ENCODE measurements at places on chromosomes 2 and 18.

DNA sequence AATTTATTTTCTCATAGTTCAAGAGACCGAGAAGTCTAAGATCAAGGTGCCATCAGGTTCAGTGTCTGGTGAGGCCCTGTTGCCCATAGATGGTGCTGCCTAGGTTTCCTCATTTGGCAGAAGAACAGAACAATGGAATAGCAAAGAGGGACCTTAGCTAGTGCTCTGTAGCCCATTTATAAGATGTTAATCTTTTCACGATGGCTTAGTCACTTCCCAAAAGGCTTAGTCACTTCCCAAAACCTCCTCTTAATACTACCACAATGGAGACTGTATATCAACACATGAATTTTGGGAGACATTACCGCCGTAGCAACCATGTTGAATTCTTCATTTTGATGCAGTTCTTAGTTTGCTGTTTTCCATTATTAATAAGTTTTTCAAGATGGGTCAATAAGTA, 246.3 kb upstream of the NRP2 start:
- no peak for DNase-seq

GRCh38 chr2:205054789-205055188, 509.5 kb downstream of the PARD3B start:
- no peak for DNase-seq

GRCh38 chr2:233064530-233065199, 4.5 kb downstream of the INPP5D start:
- no peak for DNase-seq

DNA sequence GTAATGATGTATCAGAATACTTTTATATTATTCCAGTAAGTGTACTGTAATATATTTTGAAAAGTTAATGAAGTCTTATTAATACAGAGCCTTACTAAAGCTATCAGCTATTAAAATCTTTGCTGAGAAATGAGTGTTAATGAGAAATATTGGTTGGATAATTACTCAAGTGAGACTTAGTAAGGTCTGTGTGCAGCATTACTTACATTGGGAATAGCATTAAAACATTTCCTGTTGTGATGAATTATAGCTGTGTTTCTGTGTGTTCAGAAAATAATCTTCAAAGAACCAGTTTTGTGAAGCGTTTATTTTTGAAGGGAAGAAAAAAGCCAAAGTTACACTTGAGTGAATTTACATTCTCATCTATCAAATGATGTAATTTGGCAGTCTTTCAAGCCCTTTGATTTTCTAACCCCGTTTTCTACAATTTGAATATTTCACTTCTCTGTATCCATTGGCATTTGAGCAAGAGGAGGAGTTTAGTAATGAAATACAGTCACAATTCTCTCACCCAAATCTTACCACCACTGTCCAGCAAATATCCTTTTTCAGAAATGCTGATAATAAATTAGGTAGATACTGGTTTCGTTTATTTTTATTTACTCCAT, 123.5 kb upstream of the BOD1L2 start:
- DNase-seq: no peak

GRCh38 chr2:238971318-238972145, 123.6 kb downstream of the TWIST2 start:
- DNase-seq: no peak

DNA sequence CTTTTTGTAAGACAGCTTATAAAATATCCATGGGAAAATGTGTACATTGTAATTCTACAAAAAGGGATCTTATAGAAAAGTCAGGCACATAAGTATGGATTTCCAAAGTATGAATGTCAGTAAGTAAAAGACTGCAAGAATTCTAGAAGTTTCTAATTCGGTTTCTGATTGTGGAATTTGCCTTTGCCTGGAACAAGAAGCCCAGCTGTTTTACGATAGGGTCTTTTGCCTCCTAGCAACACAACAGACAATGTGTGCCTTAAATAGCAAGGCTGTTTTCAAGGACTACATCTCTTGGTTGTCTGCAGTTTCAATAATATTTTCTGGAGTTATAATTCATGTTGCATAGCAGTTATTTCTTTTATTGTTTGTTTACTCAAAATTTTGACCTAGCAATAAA, 312.9 kb downstream of the MTX2 start:
- DNase-seq: no peak

- no peak for DNase-seq
Observed at GRCh38 chr2:233365861-233366520, 11.7 kb downstream of the DGKD start.

- no peak for DNase-seq
Observed at GRCh38 chr2:117646099-117646498, 168.4 kb upstream of the DDX18 start.

- DNase-seq: no peak
Observed at GRCh38 chr2:77604953-77605929, 83.1 kb upstream of the LRRTM4 start.

GRCh38 chr2:237696461-237696860, 69.1 kb downstream of the LRRFIP1 start:
- DNase-seq: no peak

- no peak for DNase-seq
Observed at GRCh38 chr2:211077216-211077767, 520.9 kb downstream of the CPS1 start.

DNA sequence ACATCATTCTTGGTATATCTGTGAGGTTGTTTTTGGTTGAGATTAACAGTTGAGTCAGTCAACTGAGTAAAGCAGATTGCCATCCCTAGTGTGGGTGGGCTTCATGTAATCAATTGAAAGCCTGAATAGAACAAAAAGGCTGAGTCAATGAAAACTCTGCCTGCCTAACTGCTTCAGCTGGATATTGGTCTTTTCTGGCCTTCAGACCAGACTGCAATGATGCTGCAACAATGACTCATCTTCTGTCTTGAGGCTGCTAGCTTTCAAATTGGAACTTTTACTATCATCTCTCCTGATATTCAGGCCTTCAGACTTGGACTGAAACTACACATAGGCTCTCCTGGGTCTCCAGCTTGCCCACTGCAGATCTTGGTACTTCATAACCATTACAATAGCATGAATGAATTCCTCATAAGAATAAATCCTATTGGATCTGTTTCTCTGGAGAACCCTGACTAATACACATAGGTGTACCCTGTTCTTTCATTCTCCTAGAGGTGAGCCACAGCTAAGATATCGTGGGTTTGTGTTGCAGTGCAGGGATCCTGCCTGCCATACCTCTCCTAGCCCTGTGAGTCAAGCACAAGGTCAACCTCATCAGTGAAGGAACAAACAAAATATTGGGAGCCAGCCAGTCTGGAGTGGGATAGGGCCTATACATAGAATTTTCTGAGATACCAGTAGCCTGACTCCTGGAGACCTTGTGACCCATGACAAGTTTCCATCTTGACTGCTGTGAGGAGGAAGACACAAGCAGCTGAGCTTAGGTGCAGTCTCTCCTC, 473.8 kb downstream of the DCC start:
- DNase-seq: no peak

DNA sequence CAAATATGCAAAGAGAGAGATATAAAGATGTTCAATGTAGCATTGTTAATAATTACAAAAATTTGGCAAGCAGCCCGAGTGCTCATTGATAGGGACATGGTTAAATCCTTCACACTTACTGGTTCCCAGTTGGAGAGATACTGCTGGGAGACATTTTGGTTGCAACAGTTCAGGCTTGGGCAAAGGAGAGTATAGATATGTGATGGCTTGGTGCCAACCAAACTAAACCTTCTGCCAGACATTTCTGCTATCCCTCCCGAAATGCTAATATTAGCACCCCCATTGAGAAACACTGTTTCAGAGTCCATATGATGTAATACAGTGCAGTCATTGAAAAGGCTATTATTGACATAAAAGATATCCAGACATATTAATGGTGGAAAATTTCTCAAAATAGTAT, 11.5 kb downstream of the GEN1 start:
- no peak for DNase-seq

DNA sequence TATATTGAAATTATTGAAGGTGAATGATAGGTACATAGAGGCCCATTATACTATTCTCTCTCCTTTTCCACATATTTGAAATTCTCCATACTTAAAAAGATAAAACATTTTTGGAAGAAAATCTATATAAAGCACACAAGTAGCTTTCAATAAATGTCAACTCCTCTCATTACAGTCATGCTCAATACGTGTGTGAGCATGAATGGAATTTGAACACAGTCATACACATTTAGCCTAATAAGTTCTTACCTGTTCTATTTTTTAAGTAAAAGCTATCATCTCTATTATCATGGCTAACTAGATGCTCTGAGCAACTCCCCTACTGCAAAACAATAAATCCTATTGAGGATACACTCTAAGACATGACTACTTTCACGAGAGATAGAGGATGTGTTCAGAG, 41.9 kb upstream of the SPATS2L start:
- no peak for DNase-seq

- no peak for DNase-seq
Observed at GRCh38 chr2:68196120-68196716, 38.5 kb downstream of the PNO1 start.

DNA sequence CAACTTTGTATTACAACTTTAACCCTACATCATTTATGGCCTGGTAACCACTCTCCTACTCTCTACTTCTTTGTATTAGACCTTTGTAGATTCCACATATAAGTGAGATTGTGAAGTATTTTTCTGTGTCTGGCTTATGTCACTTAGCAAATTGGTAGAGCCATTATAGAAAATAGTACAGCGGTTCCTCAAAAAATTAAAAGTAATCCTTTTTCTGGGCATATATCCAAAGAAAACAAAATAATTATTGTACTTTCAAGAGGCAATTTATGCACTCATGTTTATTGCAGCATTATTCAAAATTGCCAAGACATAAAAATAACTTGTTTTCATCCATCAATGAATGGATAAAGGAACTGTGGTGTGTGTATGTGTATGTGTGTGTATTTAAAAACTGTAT, 537.5 kb upstream of the FSIP2 start:
- DNase-seq: peak; percentile 1

GRCh38 chr2:54329482-54330161, 73.6 kb upstream of the TSPYL6 start:
- DNase-seq: no peak

DNA sequence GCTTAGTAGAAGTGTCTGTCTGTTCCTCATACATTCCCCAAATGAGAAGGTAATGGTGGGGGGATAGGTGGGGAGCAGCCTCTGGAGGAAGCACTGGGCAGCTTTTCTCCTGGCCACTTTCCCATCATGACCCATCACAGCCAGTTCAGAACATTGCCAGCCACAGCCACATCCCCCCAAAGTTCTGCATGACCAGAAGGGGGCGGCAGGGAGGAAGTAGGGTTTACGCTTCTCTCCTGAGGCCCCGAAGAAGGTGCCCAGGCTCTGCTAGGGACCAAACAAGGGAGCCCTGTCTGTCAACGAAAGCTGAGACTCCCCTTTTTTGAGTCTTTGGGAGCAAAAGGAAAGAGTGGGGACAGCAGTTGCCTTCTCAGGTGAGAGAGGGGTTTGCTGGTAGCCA, 7.7 kb downstream of the IGFBP5 start:
- no peak for DNase-seq

GRCh38 chr2:8408560-8409460, 273.0 kb upstream of the ID2 start:
- DNase-seq: no peak

DNA sequence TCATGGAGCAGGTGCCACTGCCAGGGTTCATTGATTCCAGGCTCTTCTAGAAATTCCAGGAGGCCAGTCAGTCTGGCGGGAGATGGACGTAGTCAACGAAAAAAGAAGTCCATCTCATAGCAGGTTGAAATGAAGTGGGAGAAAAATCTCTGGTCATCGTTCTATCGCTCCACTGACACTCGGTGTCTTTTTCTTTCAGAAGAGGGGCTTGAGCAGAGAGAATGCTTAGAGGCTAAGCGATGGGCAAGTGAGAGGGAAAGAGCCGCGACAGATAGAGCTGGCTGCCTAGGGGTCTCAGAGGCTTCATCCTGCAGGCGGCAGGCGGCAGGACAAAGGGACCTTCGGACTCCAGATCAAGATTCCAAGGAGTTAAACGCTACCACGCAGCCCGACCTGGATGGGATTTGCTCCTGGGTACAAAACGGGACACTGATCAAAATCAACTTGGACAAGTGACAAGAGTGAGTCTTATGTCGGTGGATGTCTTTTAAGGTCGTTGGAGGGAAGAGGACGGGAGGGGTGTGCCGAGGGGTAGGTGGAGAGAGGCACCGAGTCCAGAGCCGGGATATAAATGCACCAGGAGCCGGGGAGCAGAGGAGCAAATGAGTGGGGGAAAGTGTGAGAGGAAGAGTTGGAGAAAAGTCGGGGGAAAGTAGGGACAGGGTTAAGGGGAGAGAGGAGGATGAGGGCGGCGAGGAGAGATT, 677 bp upstream of the TMEM178A start:
- DNase-seq: no peak

DNA sequence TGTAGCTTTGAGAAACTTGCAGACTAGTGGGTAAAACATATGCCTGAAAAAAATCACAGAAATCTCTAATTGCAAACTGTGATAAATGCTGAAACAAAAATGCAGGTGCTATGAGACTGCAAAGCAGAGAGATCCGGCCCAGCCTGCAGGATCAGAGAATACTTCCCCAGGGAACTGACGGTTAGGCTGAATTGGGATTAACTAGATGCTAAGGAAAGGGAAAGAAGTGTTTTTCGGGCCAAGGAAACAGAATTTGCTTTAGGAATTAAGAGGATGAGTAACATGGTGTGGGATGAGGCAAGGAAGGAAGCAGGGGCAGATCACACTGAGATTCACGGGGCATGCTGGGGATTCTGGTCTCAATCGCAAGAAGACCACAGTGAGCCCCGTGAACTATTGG, 71.5 kb downstream of the OSBPL6 start:
- DNase-seq: no peak

- no peak for DNase-seq
Observed at GRCh38 chr18:379681-380330, 112.0 kb upstream of the THOC1 start.

DNA sequence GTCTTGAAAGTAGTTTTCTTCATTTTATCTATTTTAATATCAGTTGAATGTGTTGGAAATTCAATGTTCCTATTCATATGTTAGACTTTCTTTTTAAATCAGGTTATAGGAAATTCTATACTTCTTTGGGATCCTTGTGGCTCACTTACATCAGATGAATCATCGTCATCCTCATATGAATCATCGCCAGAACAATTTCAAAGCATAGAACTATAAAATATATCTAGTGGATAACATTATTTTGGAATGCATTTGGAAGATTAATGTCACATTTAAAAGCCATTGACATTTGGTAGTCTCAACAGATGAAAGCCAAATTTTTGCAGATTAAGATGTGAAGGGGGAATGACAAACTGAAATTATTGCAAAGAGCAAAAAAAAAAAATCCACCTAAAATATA, 94.1 kb downstream of the FAM161A start:
- DNase-seq: no peak

DNA sequence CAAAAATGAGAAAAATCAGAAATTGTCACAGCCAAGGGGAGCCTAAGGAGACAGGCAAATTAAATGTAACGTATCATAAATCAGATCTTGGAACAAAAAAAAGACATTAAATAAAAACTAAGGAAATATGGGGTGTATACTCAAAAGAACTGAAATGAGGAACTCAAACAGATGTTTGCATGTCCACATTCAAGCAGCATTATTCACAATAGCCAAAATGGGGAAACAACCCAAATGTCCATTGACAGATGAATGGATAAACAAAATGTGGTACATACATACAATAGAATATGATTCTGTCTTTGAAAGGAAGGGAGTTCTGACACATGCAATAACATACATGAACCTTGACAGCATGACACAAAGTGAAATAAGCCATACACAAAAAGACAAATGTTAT, 155.8 kb upstream of the KLF7 start:
- DNase-seq: no peak

GRCh38 chr2:46487667-46488335, 8.4 kb downstream of the TMEM247 start:
- DNase-seq: no peak
